Activated T-cell treated with anti-CD3 and anti-CD28 coated beads for 1 hour (primary cell): ENCODE measurements at places on chromosomes 4 and X.

GRCh38 chr4:125390126-125390525 is 75.4 kb downstream of the FAT4 start:
- no peak for DNase-seq

DNA sequence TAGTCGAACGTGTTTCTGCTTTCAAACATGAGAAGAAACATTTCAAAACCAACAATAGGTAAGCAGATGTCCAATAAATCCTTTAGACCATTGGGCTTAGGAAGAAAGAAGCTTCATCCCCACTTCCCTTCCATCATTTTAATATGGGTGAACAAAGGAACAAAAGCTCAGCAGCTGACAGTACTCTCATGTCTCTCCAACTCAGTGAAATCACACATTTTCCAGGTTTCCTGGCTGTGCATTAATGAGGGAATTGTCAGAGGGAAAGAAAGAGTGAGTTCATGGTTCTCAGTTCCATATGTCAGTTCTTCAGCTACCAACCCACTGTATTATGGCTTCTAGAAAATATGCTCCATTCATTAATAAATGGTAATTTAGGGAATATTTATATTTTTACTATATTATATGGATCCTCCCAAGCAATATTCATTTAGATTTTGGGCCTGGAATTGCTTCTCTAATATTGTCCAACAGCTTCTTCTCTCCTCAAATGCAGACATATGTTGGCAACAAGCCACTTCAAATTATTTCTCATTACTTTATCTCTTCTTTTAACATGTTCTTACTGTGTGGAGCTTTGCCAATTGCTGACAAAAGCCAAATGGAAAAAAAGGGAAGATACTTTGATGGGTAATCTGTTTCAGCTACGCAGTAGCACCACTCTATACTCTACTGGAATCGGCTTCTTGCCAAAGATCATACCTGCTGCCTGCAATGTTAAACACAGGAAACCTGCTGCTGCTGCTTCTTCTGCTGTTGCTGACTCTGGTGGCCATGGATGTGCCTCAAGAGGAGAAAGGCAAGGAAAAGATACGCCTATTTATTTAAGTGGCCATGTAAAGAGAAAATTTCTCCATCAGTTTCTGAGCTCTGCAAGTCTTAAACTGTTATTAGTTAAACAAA is 1757.6 kb downstream of the ARAP2 start:
- no peak for DNase-seq

GRCh38 chr4:178322524-178323183 is 880.4 kb upstream of the AGA start:
- no peak for DNase-seq

GRCh38 chr4:165031436-165032211 is at the start of gene TRIM60:
Gene TRIM60, plus strand, starts transcription at chr4:165031999. Its CDS starts 8,074 bp downstream, at chr4:165040073.
- no peak for DNase-seq

DNA sequence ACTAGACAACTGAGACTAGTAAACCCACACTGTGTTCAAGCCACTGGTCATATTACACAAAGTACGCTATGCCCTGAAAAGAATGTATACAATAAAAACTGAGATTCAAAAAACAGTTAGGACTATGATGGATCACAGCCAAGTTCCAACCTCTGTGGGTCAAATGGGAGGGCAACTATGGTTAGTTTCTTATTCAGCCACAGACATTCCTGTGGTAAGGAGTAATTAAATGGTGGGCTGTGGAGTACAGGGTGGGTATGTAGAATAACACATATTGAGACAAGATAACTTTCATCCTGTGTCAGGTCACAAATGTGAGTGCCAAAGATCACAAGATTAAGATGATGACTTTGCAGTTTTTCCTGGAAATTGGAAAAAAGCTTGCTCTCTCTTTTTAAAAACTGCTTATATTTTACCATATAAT is 167.2 kb downstream of the NPNT start:
- no peak for DNase-seq

DNA sequence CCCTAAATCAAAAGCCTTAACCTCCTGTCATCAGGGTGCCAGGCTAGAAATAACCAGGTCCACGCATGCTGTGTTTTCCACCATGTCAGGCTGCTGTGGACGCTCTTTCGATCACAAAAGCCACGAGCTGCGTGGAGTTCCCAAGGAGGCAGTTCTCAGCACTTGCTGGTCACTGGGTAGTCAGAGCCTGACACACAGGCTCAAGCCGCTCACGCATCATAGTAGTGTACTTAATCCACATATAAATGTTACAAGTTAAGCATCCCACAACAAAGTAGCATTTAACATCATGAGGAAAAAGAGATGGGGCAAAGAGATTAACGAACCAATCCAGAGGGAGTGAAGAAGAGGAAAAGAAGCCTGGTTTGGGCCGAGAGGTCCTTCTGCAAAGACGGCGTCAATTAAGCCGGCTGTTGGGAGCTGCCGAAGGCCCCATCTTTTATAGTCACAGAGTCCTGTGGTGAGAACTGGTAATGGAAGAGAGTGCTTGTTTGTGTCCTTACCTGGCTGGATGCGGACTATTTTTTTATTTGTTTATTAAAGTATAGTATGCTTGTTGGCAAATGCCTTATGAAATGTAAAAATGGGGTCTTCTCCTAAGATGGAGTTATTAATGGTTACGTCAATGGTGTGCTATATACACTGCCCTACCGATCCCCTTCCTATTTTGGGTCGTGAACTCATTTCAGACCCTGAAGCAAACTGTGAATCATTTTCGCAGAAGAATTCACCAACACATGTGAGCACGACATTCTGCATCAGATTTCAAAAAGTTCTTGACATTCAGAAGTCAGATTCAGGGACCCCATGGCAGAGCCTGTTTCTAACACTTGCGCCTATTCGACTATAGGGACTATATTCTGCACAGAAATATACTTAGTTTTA is 675 bp downstream of the PRIMPOL start:
- DNase-seq, result no peak

GRCh38 chrX:101677028-101677427 is 17.4 kb upstream of the ARMCX2 start:
- DNase-seq, result no peak

DNA sequence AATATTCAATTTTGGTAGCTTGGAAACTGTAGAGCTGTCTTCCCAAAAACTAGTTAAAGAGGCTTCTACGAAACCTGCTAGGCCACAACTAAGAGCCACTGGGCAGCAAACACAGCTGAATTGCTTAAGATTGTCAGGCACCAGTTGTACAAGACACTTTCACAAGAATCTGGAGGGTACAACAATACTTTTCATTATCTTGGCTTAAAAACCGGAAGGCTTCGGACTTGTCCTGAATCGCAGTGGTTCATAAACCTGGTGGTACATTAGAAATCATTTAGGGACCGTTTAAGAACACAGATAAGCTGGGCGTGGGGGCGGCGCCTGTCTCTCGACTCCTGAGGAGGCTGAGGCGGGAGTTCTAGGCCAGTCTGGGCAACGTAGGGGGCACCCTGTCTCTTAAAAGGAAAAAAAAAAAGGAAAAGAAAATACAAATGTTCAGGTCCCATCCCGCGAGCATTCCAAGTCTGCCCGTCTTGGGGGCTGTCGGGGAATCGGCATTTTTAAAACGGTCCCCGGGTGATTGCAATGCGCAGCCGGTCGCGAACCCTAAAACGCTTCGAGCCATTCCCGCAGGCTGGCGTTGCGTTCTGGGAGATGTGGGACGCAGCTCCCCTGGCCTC is 763 bp downstream of the PYURF start:
- DNase-seq, result peak; percentile 11

DNA sequence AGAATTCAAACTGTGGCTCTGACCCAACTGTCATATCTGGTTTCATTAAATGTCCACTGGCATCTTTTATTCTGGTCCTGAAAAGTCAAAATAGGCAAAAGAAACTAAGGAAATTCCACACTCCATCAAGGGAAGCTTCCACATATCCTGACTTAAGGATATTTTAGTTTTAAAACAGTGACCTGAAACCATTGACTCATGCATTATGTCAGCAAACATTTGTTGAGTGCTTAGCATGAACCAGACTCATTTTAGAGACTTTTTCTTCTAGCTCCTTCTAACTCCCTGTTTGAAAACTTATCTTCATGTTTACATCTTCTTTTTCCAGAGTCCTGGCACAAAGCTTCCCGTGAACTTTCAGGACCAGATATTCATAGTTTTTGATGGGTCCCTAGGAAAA is 6.9 kb upstream of the CXCL1 start:
- DNase-seq, result no peak

GRCh38 chr4:174912919-174913543 is 5.1 kb upstream of the ADAM29 start:
- no peak for DNase-seq

DNA sequence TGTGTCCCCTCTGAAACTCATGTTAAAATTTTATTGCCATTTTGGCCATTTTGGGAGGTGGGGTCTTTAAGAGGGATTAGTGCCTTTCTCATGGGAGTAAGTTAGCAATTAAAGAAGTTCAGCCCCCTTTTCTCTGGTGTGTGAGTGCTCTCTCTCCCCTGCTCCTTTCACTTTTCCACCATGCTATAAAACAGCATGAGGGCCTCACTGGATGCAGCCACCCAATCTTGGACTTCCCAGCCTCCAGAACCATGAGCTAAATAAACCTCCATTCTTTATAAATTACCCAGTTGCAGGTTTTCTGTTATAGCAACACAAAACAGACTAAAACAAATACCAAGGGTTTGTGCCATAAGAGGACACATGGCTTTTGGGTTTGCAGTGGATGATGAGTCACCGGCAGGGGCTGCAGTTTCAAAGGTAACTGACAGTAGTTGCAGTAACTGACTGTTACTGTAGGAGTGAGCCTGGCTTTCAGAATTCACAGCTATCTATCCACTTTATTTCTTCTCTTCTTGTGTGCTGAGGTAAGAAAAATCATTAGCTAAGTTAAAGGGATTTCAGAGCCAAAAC is 121.5 kb downstream of the PPEF1 start:
- DNase-seq, result no peak

GRCh38 chr4:94544811-94545210 is 93.1 kb downstream of the PDLIM5 start:
- DNase-seq, result no peak

DNA sequence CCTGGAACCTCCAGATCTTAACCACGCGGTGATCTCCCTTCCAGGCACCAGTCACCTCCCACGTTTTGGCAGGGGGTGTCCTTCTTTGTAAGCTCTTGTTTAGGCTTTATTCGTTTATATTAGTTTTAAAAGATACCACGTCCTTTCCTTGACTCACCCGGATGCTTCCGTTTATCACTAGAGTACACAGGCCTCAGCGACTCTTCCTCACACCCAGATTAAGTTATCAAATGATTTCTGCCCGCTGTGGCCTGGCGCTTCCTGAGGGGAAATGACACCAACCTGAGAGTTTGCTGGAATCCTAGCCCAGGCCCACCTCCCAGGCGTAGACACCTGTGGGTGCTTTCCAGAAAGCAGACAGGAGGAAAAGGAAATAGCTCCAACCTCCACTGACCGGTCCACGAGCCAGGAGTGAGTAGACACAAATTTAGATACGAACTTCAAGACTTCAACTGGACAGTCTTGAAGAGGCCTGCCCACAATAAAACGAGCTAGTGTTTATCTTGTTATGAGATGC is 756 bp upstream of the ADAMTS3 start:
- no peak for DNase-seq

DNA sequence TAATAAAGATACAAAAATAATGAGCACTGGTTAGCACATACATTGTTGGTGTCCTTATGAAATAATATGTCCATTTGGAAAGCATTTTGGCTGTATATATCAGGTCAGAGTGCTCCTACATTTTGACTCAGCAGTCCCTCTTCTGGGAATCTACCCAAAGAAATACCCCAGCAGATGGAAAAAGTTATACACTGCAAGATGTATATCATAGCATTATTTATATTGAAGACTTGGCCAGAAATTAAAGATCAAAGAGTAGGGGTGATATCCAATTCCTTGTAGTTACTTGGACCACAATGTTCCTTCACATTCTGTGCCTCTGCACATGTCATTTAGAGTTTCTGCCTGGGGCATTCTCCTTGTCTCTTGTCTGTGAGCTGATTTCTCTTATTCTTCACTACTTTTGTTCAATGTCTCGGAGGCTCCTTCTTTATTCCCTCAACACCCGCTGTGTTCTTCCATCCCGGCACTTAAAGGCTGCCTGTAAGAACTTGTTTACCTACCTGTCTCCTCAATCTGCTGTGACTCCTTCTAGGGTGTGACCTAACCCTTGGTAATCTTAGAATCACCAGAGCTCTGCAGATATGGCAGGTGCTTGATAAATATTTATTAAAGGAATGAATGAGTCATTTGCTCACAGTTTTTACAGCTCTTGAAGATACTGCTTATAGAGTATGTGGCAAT is 3.1 kb upstream of the TSPAN5 start:
- DNase-seq, result no peak

- DNase-seq, result no peak
Measured at GRCh38 chr4:153204247-153204671, at the start of gene TRIM2. Gene TRIM2, plus strand, starts transcription at chr4:153204443. Its CDS starts 88 bp downstream, at chr4:153204531.

DNA sequence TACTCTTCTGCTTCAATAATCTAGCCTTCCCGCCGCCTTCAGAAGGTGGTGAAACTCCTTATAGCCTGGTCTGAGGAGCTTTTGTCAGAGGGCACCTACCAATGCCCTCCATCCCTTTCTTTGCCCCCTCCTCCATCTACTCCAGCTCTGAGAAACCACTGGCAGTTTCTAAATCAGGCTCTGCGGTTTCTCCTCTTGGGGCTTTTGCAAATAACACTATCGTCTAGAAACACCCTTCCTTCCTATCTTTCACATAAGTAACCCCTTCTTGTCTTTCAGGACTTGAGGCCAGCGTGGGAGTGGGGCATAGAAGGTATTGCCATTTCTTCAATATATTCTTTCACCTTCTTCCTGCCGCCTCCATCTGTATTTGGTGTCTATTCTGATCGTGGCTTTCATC is 1.2 kb upstream of the EFHC2 start:
- DNase-seq, result no peak

GRCh38 chr4:72383439-72383838 is 185.6 kb downstream of the ADAMTS3 start:
- DNase-seq, result no peak

DNA sequence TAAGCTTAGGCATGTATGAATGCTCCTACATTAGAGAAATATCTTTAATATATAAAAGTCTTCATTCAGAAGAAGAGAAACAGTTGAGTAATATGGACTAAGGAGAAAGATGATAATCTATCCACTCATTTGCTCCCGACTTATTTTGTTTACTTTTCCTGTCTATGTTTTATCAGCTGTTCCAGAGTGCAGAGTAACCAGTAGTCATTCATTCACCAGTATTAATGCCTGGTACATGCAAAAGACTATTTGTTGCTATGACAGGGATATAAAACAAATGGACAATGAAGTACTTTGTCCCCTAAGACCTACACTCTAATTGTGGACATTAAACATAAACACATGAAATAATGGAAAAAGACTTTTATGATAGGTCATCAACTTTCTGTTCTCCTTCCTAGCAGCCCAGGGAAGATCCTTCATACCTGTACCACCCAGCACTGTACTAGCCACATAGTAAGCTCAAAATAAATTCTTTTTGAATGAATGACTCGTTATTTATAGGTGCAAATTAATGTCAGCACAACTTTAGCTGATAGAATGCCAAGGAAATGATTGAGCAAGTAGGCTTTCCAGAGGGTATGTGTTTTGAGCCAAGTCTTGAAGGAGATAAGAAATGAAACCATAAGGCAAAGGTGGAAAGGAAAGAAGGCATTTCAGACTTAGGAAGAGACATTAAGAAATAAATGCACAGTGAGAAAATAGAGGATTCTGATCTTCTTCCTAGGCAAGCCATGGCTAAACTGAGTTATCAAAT is 45.0 kb upstream of the IL13RA1 start:
- DNase-seq, result no peak
